ENCODE measurements at places on chromosomes 12 and 14. TPM values are rescaled to one million over a fixed set of nuclear protein-coding genes. Genes with fewer than 3 reads are reported as not detected.

Gene CCDC177
- total RNA-seq = not detected

Gene GPRC5D
- not detected for total RNA-seq

Gene EID3
- 5.0 TPM for total RNA-seq

Gene RNASE7
- not detected for total RNA-seq

Gene HCAR1
- total RNA-seq = 0.12 TPM

Gene FCF1
- total RNA-seq = 87.9 TPM

Gene KRT72
- 0.31 TPM for total RNA-seq

Gene SDR9C7
- 0.14 TPM for total RNA-seq

Gene BAZ1A
- total RNA-seq = 57.2 TPM

Gene KCNH5
- total RNA-seq = not detected

Gene LGR5
- not detected for total RNA-seq

Gene RPGRIP1
- not detected for total RNA-seq

GRCh38 chr12:62700091-62700880 lies 233.7 kb downstream of the MON2 start:
- DNase-seq = no peak

DNA sequence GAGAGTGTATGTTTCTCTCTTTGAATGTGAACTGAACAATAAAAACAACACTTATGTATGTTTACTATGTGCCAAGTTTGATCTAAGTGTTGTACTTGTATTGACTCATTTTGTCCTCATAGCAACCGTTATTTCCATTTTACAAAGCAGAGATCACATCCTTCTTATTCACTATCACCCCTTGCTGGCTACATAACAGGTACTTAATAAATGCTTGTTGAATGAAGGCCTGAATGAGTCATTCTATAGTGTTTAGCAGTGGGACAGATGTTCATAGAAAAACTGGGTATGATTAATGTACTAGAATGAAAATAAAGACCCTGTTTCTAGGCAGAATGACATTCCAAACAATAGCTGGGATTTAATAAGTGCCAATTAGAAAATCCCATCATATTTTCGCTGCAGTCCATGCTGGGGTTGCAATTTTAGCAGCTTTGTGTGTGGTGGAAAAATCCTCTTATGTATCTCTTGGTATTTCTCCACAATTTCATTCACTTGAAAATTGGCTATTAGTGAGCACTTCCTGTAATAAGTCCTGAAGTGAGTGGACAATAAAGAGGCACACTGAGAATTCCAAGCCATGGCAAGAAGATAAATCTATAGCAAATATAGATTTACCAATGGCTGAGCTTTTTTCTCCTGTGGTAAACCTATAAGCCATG lies 86.0 kb downstream of the FAR2 start:
- DNase-seq = no peak

DNA sequence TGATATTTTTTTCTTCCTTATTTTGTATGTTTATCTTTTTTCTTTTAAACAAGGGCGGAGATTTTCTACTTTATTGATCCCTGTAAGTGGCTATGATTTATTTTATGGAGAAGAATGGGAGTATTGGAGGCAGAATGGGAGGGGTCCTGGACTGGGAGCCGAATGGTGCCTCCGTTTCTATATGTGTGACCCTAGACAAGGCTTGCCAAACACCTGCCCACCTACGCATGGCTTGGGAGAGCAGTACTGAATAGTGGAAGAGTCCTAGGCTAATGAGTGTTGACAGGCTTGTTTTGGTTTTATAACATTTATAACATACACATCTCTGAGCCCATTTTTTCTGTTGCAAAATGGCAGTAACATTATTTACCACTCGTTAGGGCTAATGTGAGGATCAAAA lies 29.0 kb downstream of the STK38L start:
- no peak for DNase-seq

DNA sequence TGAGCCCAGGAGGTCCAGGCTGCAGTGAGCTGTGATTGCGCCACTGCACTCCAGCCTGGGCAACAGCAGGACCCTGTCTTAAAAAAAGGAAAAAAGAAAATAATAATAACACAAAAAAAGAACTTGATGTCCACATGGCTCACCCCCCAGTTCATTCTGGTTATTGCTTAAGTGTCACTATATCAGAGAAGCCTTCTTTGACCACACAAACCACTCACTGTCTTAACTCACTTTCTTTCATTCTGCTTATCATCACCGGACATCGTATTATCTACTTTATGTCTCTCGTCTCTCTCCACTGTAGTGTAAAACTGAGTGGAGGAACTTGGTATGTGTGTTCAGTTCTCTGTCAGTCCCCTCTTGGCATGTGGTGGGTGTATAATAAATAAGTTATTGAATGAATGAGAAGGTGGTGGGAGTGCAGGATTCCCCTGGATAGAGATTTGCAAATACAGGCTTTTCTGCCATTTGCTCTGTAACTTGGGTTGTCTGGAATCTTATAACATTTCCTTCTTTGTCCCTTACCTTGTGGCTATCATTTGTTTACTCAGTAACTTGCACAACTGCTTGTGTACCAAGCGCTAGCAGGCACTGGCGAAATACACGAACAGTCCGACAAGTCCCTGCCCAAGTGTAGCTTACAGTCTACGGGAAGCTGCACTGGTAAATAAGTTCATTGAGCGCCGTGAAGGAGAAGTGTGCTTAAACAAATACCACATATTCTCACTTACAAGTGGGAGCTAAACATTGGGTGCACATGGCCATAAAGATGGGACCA lies 86.6 kb upstream of the TRAF3 start:
- no peak for DNase-seq

- DNase-seq = no peak
These were observed 124.8 kb downstream of the HMGA2 start for GRCh38 chr12:65949009-65949623.

- DNase-seq = no peak
These were observed 4.5 kb upstream of the NANOG start for GRCh38 chr12:7784701-7785100.

- DNase-seq = no peak
These were observed 101.4 kb upstream of the FKBP4 start for GRCh38 chr12:2693244-2693860.

GRCh38 chr14:95523815-95524448 lies 7.5 kb upstream of the SYNE3 start:
- no peak for DNase-seq

DNA sequence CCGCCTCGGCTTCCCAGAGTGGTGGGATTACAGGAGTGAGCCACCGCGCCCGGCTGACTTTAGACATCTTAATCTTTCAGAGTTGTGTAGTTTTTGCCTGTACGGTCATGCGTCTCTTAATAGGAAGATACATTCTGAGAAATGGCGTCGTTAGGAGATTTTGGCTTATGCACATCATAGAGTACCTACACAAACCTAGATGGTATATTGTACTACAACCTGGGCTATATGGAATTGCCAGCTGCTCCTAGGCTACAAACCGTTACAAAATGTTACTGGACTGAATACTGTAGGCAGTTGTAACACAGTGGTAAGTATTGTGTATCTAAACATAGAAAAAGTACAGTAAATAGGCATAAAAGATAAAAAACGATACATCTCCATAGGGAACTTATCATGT lies 1.3 kb downstream of the TSFM start:
- DNase-seq = no peak

DNA sequence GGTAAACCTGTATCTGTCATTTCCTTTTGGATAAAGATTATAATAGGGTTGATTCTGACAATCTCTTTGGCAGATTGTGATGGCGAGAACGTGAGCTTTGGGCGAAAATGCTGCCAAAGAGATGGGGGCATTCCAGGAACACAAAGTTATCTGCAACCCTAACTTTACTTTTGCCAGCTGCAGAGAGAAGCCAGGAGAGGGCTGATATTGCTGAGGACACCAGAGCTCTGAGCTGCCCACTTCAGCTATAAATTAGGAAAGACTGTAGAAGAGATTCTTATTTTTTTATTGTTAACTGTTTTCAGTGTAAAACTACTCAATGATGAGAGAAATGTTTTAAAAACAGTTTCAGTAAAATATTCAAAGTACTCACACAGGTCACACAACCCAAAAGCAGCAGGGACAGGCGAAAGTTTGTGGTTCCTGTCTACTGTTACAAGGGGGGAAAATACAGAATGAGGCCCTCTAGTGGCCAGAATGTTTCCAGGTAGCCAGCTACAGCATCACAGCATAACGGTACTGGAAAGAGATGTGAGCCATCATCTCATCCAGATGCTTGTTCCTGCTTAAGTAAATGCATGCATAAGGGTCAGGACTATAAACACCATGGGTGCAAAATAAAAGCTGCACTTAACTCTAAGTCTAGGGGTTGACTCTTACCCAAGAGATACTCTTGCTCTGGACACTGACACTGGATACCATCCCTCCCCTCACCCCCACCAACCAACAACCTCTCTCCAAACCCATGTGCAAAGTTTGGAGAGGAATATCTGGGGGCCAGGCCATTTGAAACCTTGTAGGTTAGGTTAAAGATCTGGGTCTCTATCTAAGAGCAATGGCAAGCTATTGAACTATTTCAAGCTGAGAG lies 498.4 kb downstream of the RMST start:
- DNase-seq = peak; percentile 18

- DNase-seq = no peak
These were observed 164.9 kb downstream of the DYRK2 start for GRCh38 chr12:67813456-67813904.

DNA sequence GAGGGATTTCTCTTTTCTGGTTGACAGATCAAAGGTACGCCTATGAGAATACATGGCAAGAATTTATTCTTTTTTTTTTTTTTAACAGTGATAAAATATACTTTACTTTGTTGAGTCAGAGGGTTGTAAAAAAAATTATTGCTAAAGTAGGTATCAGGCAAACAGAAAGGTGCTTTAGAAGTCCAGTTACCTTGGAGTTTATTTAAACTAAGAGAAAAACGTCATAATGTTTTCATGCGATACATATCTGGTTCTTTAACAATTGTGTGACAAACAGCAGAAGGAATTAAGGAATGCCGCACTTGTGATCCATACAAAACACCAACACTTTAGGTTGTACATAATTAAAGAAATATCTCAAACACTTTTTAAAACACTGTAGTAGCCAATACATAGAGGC lies 94.2 kb downstream of the BORCS5 start:
- DNase-seq = no peak

- DNase-seq = no peak
These were observed 78.3 kb upstream of the PSMA6 start for GRCh38 chr14:35213869-35214387.

DNA sequence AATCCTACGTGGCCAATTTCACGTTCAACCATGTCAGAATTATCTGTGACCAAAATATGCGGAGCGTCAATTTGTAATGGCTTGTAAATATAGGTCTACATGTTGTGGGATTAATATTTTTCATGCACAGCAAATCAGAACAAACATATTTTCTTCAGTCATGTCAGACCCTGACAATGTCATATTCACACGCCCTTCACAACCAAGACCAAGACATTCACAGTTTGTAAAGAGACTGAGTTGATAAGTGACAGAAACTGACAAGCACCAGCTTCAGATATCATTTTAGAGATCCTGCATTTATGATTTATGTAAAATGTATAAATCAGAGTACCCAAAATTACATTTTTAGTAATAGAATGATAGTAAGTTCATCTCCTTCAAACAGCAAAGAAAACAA lies 57.3 kb upstream of the NOVA1 start:
- no peak for DNase-seq

- no peak for DNase-seq
These were observed 106.3 kb downstream of the SPTSSA start for GRCh38 chr14:34355584-34356263.

DNA sequence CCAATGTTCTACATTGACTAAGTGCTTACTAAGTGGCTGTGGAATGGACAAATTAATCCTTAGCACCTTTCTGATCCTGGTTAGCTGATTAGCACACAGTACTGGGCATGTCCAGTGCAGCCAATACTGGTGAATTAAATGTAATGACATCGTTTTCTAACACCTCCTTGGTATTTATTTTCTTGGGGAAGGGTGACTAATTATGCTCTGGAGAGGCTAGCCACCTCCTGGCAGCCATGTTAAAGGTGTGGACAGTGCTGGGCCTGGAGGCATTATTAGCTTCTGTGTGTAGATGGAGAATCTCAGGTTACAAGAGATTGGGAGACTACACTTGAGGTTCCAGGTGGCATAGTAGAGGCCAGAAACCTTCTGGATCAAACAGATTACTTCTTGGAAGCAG lies 230.9 kb upstream of the DDHD1 start:
- DNase-seq = no peak

DNA sequence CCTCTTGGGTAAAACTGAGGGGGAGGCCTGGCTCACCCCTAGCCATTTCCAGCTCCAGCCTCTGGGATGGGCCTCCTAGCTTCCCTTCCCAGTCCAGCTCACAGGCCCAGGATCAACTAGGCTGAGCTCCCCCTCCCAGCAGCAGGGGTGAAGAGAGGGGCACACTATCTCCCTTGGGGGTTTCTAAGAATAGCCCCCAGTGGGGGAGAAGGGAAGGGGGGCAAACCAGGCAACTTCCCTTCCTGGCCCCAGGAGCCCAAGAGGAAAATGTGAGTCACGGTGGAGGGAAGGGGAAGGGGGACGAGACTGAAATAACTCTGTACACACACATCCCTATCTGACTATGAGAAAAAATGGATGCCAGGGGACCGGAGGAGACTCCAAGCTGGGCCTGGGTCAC lies 9.0 kb downstream of the ADCY6 start:
- DNase-seq = no peak

DNA sequence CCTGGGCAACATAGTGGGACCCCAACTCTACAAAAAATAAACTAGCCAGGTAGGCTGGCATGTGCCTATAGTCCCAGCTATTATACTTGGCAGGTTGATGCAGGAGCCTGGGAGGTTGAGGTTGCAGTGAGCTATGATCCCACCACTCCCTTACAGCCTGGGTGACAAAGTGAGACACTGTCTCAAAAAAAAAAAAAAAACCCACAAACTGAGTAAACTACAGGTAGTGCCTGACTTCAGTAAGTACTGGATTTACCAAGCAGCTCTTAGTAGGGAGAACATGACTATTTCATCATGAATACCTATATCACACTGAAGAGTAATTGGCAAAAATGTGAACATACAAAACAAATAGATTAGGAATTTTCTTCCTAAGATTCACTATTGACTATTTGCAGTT lies 32.4 kb upstream of the AP4S1 start:
- DNase-seq = peak; percentile 12

- DNase-seq = peak; percentile 10
These were observed 678.2 kb downstream of the NRXN3 start for GRCh38 chr14:78848234-78848820.

DNA sequence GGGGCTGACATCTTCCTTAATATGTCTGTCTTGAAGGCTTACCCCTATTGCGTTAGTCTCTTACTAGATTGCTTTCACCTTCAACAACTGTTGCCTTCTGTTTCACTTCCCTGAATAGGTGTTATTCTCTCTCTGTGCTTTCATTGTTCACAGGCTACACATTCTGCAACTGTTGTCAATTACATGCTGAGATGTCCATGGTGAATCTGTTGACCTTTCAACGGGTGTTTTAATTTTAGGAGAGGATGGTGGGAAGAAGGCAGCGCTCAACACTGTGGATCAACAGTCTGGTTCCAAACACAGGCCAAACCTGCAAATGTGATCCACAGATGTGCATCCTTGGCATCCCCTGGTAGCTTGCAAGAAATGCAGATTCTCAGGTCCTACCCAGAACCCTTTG lies 101.9 kb downstream of the DACT1 start:
- DNase-seq = no peak

Measured in activated T-cell treated with anti-CD3 and anti-CD28 coated beads, Interleukin-2, amount 50 U/mL, for 72 hours (primary cell).